Activated T-cell treated with anti-CD3 and anti-CD28 coated beads for 24 hours (primary cell): ENCODE measurements at places on chromosomes 6 and 20.
A peak's percentile ranks its signal among the peaks of the same experiment; 100 is the strongest.

- no peak for DNase-seq
These were observed 73.4 kb downstream of the PTPN1 start for GRCh38 chr20:50583442-50584150.

GRCh38 chr6:24910961-24911725 lies 24.6 kb downstream of the RIPOR2 start:
- DNase-seq = no peak

- no peak for DNase-seq
These were observed 54.6 kb upstream of the UBR2 start for GRCh38 chr6:42509256-42509655.

DNA sequence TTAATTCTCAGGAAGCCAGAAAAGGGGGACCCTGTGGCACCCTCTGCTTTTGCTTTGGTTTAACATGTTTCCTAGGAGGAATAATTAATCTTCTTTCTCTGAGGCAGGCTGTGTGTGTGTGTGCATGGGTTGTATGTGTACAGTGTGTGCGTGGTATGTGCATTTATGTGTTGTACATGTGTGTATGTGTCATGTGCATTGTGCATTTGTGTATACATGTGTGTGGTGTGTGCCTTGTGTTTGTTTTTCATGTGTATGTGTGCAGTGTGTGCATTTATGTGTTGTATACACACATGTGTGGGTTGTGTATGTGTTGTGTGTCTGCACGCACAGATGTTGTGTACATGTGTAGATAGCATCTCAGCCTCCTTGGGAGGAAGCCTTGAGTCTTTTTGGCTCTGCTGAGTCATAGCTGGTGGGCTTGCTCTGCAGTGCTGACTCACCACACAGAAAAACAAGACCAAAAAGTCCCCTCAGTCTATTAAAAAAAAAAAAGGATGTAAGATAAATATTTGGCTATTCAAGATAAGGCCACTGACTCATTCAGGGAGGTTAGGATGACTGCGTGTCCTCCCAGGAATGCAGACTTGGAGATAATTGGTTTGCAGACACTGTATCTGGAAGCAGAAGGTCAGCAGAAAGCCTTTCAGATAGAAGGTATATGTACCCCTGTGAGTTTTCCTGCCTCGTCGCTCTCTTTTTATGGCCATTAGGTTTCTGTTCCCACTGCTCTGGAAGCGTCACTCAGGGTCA lies 58.6 kb downstream of the SYNJ2 start:
- DNase-seq = peak; percentile 16

DNA sequence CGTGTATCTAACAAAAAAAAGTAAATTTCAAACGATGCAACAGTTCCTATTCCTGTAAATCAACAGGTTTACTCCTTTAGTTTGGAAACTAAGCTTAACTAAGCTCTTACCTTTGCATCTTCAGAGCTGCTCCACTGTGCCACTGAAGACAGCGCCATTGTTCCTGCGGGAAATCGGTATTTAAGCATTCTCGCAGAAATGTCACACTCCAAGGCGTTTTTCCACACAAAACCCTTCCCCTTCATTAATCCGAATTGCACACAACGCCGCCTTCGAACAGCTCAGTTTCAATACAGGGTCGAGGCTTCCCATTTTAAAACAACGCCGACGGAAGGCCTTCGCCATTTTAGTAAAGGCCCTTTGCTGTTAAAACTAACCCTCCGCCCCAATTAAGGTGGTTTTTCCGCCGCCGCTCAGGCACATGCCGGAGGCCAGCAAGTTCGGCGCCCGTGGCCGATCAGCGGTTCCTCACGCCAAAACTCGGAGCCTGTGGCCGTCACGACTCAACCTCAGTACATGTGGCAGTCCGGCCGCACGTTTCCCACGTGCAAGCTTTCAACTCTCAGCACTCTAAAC lies 35.4 kb upstream of the SYNCRIP start:
- DNase-seq = no peak

GRCh38 chr6:57089265-57089664 lies 723 bp upstream of the ZNF451 start:
- no peak for DNase-seq

GRCh38 chr6:5133943-5134342 lies 48.8 kb downstream of the PPP1R3G start:
- DNase-seq = no peak

DNA sequence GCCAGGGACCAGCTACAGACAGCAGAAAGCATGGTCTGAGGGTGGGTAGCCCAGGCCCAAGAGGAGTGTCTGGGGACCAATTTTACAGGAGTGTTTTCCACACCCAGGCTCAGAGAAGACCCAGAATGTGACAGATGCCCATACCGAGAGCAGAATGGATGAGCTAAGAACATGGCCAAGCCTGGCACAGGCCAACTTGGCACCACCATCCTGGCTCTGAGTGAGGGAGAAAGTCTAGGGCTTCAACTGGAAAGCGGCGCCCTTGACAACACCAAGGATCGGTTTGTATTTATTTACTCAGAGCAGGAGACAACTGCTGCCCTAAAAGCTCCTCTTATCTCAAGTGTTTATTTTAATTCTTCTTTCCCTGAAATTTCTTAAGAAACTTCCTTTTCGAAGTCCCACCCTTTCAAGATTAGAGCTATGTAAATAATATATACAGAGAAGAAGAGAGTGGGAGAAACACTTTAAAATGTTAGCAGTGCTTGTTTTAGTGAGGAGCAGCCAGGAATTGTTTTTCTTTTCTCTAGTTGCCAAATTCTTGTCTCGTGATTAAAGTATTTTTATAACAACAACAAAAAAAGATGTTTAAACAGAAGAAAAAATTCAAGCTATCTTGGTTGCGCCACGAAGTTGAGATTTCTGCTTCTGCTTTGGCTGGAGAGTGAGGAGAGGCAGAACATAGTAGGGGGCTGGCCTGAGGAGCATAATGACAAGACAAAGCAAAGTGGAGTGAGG lies 16.2 kb downstream of the TNXB start:
- DNase-seq = no peak

DNA sequence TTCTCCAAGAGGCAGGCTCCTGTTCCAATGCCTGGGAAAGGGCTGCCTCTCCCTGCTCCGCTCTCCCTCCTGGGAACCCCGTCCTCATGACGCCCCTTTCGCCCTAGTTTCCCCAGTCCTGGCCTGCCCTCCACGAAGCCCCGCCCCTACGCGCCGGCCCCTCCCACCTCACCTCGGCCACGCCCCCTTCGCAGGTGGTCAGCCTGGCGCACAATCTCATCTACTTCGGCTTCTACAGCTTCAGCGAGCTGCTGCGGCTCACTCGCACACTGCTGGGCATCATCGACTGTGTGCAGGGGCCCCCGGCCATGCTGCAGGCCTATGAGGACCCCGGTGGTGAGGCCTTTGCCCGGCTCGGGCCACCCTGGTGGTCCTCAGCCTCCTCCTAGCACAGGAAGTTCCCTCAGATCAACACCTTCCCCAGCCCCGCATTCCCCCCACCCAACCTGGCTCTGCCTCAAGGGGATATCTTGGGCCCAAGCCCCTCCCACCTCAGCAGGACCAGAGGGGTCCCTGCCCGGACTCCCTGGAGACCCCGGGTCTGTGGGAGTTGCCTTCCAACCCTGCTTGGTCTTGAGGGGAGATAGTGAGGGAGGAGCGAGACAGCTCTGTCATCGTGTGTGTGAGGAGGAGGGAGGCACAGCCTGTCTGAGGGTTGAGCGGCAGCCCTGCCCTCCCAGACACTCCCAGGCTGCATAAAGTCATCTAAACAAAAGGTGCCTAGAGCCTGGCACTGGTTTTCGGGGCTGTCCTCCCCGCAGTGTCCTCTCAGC lies 40.3 kb downstream of the UQCC2 start:
- DNase-seq = no peak

GRCh38 chr6:22737331-22737730 lies 168.0 kb downstream of the HDGFL1 start:
- DNase-seq = no peak

DNA sequence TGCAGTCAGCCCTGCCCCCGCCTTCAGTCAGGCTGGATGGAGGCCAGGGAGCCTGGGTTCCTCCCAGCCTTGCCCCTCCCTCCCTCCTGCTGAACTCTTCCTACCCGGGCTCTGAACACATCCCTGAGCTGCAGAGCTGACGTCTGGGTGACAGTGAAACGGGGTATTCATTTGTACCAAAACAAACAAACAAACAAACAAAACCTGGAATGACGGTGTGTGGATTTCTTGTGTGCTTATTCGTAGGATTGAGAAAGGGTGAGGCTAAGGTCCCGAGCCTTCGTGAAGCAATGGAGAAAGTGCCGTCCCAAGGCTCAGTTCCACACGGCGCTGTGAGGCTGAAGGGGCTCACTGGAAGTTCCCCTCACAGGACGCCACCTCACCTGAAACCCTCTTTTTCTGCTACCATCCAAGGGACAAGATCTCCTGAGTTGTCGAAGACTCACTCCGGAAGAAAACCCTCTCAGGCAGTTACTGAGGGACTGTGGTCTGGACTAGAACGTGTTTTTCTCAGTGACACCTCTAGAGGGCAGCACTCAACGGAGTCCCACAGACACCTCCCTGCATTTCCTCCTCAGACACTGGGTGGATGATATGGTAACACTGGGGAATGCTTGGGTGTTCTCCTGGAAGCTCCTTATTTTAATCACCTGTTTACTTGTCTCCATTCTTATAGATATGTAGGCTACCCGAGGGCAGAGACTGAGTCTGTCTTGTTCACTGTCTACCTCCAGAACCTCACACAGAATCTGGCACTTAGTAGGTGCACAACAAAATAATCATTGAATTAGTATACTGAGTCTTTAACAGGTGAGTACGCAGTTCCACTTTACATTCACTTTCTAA lies 27.3 kb downstream of the GSTA3 start:
- DNase-seq = peak; percentile 59

DNA sequence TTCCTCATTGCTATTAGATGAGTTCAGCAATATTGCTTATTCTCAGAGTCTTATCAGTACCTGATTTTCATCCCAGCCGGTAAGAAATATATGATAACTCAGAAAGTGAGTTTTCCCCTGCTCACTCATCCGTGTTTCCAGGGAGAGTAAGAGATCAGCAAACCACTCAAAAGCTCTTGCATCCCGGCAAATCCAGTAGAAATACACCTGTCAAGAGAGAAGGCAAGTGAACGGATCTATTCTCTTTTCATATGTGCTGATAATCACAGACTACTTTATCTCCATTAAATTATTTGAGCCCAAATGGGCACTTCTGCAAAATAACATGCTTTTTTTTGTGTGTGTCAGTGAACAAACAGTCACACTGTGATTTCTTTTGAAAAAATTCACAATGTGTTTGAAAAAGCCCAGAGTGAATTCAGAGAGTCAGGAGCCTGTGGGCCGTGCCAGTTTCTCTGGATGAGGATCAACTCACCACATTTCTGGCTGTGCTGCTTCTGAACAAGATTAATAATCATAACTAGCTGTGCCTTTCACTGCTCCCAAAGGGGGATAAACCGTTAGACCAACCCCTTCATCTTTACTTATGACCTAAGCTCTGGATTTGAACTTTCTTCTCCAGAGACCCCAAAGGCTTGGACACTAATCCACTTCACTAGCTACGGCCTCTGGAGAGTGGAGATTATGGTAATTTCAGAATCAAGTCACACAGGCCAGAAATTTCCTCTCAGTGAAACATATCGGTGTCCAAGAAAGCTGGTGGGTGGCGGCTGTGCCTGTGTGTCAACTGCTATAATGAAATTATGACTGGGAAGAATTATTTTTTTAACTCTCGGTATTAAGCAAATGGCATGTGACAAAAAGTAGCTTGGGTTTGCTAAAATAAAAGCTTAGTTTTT lies 44.2 kb downstream of the NOX3 start:
- DNase-seq = no peak

DNA sequence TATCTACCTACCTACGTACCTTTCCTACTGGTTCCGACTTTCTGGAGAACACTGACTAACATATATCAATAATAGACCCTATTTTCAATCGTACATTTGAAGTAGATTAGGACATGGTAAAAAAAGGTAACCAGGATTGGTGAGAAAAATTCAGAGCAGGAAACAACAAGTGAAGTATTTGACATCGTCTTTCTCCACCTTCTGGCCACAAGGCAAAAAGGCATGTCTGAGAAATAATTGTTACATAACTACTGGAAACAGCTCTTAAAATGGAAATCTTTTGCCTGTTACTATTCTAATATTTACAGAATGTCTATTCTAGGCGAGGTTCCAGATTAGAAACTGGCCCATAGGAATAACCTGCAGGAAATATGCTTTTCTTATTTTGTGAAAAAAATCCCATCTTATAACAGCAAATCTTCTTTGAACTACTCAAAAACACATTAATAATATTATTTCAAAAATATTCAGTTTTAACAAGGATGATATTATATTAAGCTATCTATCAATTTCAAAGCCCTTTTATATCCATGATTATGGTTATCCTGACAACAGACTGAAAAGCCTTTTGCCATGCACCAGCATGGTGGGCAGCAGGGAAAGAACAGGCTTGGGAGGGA lies 80.8 kb downstream of the RCAN2 start:
- DNase-seq = no peak

- no peak for DNase-seq
These were observed 252.7 kb downstream of the BTBD3 start for GRCh38 chr20:12170406-12170805.

DNA sequence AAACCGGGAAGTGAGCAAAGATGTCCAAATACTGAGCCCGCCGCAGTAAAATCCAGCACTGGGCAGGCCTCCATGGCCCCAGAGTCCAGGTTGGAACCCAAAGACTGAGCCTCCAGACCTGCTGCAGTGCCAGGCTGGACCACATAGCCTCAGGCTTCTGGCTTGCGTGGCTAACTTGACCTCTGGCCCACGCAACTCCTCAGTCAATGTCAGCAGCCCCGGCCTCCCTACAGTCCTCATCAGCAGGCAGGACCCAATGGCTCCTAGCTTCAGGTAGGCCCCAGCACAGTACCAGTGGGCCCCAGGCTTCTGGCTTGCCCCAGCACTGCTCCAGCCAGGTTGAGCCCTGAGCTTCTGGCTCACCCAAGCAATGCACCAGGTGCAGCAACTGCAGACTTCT lies 245.1 kb upstream of the AFDN start:
- no peak for DNase-seq

- DNase-seq = no peak
These were observed 252.6 kb downstream of the MYLK4 start for GRCh38 chr6:2497922-2498623.

- peak; percentile 33 for DNase-seq
These were observed 181.0 kb downstream of the TRIM27 start for GRCh38 chr6:28742668-28743270.

GRCh38 chr20:4112481-4113421 lies 97.4 kb upstream of the RNF24 start:
- no peak for DNase-seq

- DNase-seq = no peak
These were observed 6.0 kb upstream of the PTGIS start for GRCh38 chr20:49573900-49574416.

DNA sequence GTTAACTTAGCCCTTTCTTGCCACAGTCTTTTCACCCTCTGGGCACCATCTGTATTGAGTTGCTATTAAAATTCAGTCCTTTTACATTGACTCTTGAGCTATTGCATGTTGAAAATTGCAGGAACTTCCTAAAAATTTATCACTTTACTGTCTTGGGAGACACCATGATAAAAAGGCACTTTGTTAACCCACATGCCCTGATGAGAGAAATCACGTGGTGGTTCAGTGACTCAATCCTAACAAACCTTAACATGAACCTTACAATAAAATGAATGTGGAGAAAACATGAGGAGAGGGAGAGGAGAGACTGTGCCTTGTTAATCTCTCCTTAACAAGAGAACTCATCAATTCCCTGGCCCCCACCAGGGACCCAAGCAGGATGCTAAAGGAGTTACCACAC lies 30.8 kb downstream of the GSTA4 start:
- no peak for DNase-seq
